Vagina (tissue), 2 donors: ENCODE measurements at places on chromosomes 3 and 15. TPM values are rescaled to one million over a fixed set of nuclear protein-coding genes. Genes with fewer than 3 reads are reported as not detected.

- no peaks in the 10 kb centered on the region for H3K4me1 ChIP-seq
- no peak for DNase-seq
- H3K27me3 ChIP-seq = no peaks in the 10 kb centered on the region
- H3K36me3 ChIP-seq = no peaks in the 10 kb centered on the region
These were observed 512 bp downstream of the IQCF5 start for GRCh38 chr3:51874889-51875288.

DNA sequence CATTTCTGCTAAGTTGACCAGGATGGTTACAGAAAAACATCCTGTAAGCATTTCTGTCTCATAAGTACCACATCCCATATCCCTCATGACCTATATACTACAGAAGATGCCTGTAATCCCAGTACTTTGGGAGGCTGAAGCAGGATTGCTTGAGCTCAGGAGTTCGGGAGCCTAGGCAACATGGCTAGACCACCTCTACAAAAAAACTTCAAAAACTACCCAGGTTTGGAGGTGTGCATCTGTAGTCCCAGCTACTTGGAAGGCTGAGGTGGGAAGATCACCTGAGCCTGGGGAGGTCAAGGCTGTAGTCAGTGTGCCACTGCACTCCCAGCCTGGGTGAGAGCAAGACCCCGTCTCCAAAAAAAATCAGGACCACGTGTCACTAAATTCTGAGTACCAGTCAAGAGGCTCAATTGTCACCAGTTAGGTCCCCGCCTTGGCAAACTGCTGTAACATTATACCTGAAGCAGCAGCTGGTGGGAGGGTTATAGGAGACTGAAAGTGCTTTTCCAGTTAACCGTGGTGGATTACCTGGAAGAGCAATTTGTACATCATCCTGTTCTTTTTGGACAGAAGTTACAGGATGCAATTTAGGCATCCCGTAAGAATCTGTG lies 6.2 kb downstream of the RPL32 start:
- H3K27me3 ChIP-seq = no peaks in the 10 kb centered on the region
- DNase-seq = no peak
- no peak overlapping the region for H3K4me3 ChIP-seq
- H3K27ac ChIP-seq = no peak overlapping the region

GRCh38 chr15:31405200-31405920 lies 78.7 kb downstream of the KLF13 start:
- no peaks in the 10 kb centered on the region for H3K36me3 ChIP-seq
- no peaks in the 10 kb centered on the region for H3K27me3 ChIP-seq
- no peak overlapping the region for H3K27ac ChIP-seq

Gene BTLA
- total RNA-seq = 3.2 TPM

- H3K27me3 ChIP-seq = no peaks in the 10 kb centered on the region
- H3K27ac ChIP-seq = no peak overlapping the region
- H3K4me3 ChIP-seq = no peak overlapping the region
- no peak for DNase-seq
- no peaks in the 10 kb centered on the region for H3K36me3 ChIP-seq
- no peaks in the 10 kb centered on the region for H3K4me1 ChIP-seq
These were observed 66.1 kb upstream of the GLCE start for GRCh38 chr15:69094124-69094921.

Gene ST8SIA2
- not detected for total RNA-seq

GRCh38 chr3:197793247-197793646 lies 2.2 kb downstream of the LRCH3 start:
- no peaks in the 10 kb centered on the region for H3K36me3 ChIP-seq
- H3K4me3 ChIP-seq = peak overlapping the region; percentile 73
- no peaks in the 10 kb centered on the region for H3K27me3 ChIP-seq
- no peak overlapping the region for H3K27ac ChIP-seq
- DNase-seq = no peak

DNA sequence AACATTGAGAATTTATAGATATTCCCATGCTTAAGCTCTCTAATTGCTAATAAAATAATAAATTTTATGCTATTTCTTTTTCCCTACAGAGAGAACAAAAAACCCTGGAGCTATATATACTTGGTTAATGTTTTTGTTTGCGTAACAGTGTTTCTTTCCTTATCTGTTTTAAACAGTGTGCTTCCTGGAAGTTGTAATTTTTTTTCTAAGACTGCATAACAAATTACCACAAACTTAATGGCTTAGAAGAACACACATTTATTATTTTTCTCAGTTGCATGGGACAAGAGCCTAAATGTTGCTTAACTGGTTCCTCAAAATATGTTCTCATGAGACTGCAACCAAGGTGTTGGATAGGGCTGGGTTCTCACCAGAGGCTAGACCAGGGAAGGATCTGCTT lies 49.7 kb upstream of the DPH6 start:
- no peaks in the 10 kb centered on the region for H3K36me3 ChIP-seq
- DNase-seq = no peak
- no peak overlapping the region for H3K27ac ChIP-seq
- H3K27me3 ChIP-seq = no peaks in the 10 kb centered on the region

Gene LRRC2
- total RNA-seq = 2.0 TPM

- no peaks in the 10 kb centered on the region for H3K36me3 ChIP-seq
- no peak for DNase-seq
- no peak within 1 kb of the TSS for H3K27ac ChIP-seq
- no peaks in the 10 kb centered on the region for H3K27me3 ChIP-seq
- peak within 1 kb of the TSS; percentile 49 for H3K4me3 ChIP-seq
These were observed at the start of gene TMIE for GRCh38 chr3:46701181-46701939. Gene TMIE, plus strand, starts transcription at chr3:46701392. Its CDS starts 96 bp downstream, at chr3:46701488.

Gene ZNF385D
- total RNA-seq = 13.5 TPM

- DNase-seq = no peak
- no peaks in the 10 kb centered on the region for H3K36me3 ChIP-seq
- H3K4me1 ChIP-seq = peaks cover 12% of the 10 kb centered on the region
- no peak overlapping the region for H3K27ac ChIP-seq
- no peaks in the 10 kb centered on the region for H3K27me3 ChIP-seq
These were observed 4.6 kb downstream of the CIDEC start for GRCh38 chr3:9875448-9875847.

Gene SAMMSON
- not detected for total RNA-seq

DNA sequence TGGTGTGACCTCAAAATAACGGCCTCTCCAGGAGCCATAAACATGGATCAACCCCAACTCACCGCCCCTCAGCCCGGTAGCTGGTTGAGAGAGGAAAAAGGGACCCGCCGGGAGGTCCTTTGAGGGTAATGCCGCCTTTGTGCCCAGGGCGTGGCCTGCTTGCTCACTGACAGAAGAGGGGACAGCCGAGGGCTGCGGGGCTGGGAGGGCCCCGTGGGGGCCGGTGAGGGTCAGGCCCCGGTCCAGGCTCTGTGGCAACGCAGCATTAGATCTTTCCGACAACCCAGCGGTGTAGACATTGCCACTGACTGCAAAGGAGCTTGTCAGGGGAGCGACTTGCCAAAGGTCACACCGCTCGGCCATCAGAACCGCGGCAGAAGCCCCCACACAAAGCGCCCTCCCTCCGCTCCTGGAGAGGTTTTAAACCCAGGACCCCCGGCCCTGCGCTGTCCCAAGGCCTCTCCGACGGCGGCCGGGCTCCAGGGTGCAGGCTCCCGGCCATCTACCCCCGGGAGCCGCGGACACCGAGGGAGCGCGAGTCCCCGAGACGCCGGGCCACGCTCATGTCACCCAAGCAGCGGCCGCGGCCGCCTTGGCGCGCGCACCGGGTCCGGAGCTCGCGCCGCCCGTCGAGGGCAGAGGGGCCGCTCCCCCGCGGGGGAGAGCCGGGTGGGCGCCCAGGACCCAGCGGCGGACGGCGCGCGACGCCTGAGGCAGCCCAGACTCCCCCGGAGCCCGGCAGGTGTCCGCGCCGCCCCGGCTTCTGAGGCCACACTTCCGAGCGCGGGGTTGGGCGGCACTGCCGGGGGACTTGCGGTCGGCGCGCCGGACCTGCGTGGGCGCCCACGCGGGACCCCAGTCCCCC lies 975 bp downstream of the PCSK6 start:
- no peak overlapping the region for H3K27ac ChIP-seq
- peak; percentile 70 for DNase-seq
- peak overlapping the region; percentile 25 for H3K4me3 ChIP-seq
- no peaks in the 10 kb centered on the region for H3K36me3 ChIP-seq
- H3K27me3 ChIP-seq = no peaks in the 10 kb centered on the region

Gene IMPG2
- 0.25 TPM for total RNA-seq

Gene RHOV
- 32.9 TPM for total RNA-seq

DNA sequence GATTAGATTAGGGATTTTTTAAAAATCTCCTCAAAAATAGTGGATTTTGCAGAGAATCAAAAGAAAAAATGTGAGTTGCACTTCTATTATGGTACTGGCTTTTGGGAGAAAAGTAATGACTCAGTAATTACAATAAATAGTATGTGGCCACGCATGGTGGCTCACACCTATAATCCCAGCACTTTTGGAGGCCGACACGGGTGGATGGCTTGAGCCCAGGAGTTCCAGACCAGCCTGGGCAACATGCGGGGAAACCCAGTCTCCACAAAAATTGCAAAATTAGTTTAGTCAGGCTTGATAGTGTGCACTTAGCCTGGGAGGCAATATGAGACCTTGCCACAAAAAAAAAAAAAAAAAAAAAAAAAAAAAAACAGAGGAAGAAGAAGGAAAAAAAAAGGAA lies 1098.2 kb downstream of the ZPLD1 start:
- no peak overlapping the region for H3K27ac ChIP-seq
- DNase-seq = no peak
- no peak overlapping the region for H3K4me3 ChIP-seq
- H3K27me3 ChIP-seq = no peaks in the 10 kb centered on the region
- H3K4me1 ChIP-seq = no peaks in the 10 kb centered on the region

DNA sequence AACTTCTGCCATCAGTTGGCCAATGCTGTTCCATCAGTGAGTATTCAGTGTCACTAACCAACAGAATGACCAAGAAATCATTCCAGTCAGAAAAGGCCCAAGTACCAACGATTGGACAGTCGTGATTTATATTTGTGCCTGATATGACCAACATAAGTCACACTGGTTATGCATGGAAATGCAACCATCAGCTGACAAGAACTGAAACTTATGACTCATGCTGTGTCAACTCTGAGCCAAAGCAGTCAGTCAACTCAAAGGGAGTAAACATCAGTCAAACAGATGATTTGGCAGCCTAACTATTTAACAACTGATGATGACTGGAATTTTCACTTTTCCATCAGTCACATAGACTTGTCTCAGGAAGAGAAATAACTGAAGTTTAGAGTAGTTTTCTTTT lies 142.4 kb downstream of the ANXA2 start:
- no peak overlapping the region for H3K4me3 ChIP-seq
- no peak for DNase-seq
- H3K36me3 ChIP-seq = no peaks in the 10 kb centered on the region
- no peaks in the 10 kb centered on the region for H3K27me3 ChIP-seq
- H3K4me1 ChIP-seq = no peaks in the 10 kb centered on the region

Gene EFCAB12
- not detected for total RNA-seq

DNA sequence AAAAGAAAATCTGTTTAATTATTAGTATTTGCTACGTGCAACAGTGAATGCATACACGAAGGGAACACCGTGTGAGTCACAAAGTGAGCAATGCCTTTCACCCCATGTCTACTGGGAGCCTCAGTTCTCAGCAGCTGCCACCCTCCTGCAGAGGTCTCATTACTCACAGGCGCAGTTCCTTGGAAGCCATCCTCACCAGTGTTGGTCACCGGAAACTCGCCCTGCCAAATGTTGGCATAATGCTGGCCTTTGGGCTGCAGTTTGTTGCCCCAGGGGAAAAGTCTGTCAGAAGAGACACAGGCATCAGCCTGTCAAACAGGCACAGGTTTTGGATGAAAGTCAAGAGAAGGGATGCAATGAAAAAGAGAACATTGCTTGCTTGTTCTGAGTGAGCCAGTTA lies 50.1 kb downstream of the SUMF1 start:
- peaks cover 4% of the 10 kb centered on the region for H3K36me3 ChIP-seq
- no peak overlapping the region for H3K4me3 ChIP-seq
- H3K4me1 ChIP-seq = peaks cover 10% of the 10 kb centered on the region
- DNase-seq = no peak
- H3K27me3 ChIP-seq = no peaks in the 10 kb centered on the region

GRCh38 chr3:69671082-69671952 lies 67.9 kb upstream of the MITF start:
- no peak overlapping the region for H3K4me3 ChIP-seq
- H3K27me3 ChIP-seq = no peaks in the 10 kb centered on the region
- no peaks in the 10 kb centered on the region for H3K36me3 ChIP-seq
- no peak overlapping the region for H3K27ac ChIP-seq
- DNase-seq = no peak

DNA sequence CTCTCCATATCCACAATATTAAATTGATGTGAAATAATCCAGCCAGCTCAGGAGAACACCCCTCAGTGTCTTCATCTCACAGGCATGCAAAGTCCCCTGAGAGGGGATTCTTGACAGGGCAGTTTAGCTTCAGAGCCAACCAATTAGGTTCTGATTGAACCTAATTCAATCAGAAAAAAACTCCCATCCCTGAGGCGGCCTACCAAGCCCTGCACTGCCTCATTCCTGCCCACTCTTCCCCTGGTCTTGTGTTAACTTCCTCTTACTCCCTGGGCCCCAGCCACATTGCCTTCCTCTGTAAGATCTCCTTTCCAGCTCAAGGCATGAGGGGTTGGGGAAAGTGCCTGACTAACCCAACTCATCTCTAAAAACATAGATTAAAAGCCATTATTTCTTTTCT lies 46.1 kb downstream of the FRMD4B start:
- H3K4me1 ChIP-seq = peaks cover 6% of the 10 kb centered on the region
- no peaks in the 10 kb centered on the region for H3K36me3 ChIP-seq
- no peak overlapping the region for H3K4me3 ChIP-seq
- H3K27ac ChIP-seq = no peak overlapping the region
- no peak for DNase-seq
- no peaks in the 10 kb centered on the region for H3K27me3 ChIP-seq

DNA sequence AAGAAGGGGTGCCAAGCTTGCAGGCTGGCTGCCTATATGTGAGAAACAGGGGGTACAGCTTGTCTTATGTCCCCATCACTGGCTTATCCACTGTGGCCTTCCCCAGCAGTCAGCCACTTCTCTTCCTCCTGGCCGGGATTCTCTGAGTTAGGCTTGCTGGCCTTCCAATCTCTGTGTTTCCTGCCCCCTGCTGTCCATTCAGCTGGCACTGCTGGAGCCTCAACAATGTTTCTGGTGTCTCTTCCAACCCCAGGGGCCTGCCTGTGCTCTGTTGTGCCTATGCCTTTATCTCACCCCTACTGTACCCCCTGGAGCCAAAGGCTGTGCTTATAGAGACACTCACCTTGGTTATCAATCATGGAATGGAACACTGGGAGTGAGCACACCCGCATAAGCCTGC lies 36.5 kb downstream of the ANAPC13 start:
- H3K4me1 ChIP-seq = peaks cover 10% of the 10 kb centered on the region
- no peak for DNase-seq
- H3K4me3 ChIP-seq = no peak overlapping the region
- no peak overlapping the region for H3K27ac ChIP-seq
- no peaks in the 10 kb centered on the region for H3K27me3 ChIP-seq
- H3K36me3 ChIP-seq = no peaks in the 10 kb centered on the region

- H3K27ac ChIP-seq = no peak overlapping the region
- no peak overlapping the region for H3K4me3 ChIP-seq
- no peak for DNase-seq
These were observed 194.1 kb upstream of the ARHGEF26 start for GRCh38 chr3:153927107-153927506.
